GM06990 (cell line): ENCODE measurements at places on chromosomes 12 and 14.

DNA sequence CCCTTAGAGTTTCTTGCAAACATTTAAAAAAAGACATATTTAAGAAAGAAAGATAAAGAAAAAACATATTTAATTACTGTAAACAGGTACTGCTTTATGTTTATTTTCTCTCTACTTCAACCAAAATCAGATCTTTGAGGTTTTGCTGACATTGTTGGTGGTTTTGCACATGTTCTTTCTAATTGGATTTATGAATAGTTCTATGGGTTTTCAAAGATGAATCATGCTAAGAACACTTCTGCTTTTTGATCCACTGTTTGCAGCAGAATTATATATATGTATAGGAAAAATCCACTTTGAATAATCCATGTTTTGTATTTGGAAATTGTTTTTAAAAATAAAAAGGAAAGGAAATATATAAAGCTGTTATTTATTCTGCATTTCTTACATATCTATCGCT is 78.4 kb downstream of the FRMD6 start:
- no peak for DNase-seq

DNA sequence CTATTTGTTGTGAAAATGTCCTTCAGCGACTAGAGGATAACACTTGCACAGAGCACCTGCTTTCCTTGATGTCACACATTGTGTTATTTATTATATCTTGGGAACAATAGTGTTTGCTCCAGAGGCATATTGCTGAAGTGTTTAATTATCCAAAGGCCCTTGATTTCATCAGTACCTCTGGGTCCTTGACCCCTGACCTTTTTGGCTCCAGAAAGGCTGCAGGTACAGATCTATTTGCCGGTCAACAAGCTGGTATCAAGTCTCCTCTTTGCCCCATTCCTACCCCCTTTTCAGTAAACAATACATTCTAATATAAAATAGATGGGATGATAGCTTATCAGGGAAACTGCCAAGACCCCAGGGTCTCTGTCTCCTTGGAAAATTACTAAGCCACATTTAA is 206.8 kb downstream of the DACT1 start:
- no peak for DNase-seq

- no peak for DNase-seq
Observed at GRCh38 chr12:63038713-63039100, 103.8 kb upstream of the PPM1H start.

- DNase-seq = no peak
Observed at GRCh38 chr14:23101986-23102625, 2.7 kb downstream of the CIROP start.

- no peak for DNase-seq
Observed at GRCh38 chr14:57963071-57963470, 97.2 kb upstream of the SLC35F4 start.

DNA sequence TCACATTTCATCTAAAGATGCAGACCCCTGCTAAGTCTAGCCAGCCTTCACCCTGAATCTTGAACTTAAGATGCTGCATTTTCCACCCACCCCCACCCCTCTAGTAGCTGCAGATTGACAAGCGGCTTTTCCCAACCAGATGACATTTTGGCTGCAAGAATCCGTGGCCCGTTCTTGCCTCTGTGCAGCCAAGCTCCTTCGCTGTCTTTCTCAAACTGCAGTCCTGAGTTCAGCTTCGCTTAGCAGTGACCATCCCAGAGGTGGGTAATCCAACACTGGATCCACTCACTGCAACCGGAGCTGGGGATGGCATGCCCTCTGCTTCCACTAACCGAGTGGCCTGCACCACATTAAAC is 765 bp upstream of the NFYB start:
- no peak for DNase-seq

GRCh38 chr12:120102189-120103043 is 14.1 kb downstream of the RAB35 start:
- no peak for DNase-seq

- peak; percentile 9 for DNase-seq
Observed at GRCh38 chr12:78888568-78888967, 24.0 kb downstream of the SYT1 start.

GRCh38 chr12:64680235-64680634 is 69.9 kb downstream of the RASSF3 start:
- no peak for DNase-seq

DNA sequence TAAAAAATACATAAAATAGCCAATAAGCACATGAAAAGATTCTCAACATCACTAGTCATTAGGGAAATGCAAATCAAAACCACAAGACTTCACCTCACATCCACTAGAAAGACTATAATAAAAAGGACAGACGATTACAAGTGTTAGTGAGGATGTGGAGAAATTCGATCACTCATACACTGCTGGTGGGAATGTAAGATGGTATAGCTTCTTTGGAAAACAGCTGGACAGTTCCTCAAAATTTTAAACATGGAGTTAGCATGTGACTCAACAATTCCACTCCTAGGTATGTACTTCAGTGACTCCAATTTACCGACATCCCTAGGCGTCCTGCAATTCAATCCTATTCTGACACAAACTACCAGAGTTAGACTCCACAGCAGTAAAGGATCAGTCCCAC is 13.7 kb downstream of the TRIM9 start:
- DNase-seq = no peak

DNA sequence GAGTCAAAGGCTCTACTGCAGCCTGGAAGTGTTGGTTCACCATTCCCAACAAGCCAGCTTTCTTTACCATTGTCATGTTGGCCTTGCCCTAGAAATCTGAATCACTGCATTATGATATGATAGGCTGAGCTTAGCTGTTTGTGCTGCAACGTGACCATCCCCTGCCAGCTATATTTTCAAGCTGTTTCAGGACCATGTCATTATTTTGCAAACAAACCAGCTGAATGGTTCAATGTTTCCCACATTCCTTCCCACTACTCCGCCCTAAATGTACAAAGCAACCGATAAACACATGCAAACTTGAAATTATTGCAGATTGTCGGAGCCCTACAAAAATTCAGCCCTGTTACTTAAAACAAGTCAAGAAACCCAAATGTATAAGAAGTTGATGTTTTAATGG is 136.1 kb downstream of the KICS2 start:
- no peak for DNase-seq

GRCh38 chr12:116366456-116366776 is 88.9 kb upstream of the MED13L start:
- DNase-seq = no peak

DNA sequence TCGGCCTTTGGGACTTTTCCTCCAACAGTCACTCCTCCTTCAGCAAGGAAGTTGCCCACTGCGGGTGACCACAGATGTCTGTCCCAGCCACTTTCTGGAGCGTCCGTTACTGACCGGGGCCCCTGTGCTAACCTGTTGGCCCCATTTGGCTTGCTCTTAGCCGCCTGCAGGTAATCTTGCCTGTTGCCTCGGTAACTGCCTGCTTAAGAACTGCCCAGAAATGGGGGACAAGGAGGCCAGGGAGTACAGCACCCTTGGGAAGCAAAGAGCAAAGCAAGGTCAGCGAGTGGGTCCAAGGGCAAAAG is 338.8 kb upstream of the SFSWAP start:
- no peak for DNase-seq

DNA sequence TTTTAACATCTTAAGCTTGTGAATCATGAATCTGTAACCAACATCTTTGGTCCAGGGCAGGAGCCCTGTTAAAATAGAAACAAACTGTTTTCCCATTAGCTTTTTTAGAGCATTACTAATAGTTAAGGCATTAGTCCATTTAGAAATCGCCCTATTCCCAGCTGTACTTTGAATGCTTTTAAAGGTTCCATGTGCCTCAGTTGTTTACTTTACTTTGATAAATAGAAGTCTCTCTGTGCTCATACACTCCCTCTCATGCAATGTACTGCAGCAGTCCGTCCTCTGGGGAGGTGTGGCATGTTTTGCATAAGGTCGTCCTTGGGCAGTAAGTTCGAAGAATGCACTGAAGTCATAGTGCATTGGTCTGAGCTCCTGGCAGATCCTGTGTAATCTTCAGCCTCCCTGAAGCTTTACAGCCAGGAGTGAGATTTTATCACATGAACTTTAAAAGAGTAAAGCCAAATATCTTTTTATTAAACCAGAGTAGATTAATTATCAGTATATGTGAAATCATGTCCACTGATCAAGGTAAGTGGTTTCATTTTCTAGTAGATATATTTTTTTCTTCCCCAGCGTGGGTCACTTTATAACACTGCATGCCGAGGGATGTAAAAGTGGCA is 134.7 kb downstream of the FGD4 start:
- no peak for DNase-seq

DNA sequence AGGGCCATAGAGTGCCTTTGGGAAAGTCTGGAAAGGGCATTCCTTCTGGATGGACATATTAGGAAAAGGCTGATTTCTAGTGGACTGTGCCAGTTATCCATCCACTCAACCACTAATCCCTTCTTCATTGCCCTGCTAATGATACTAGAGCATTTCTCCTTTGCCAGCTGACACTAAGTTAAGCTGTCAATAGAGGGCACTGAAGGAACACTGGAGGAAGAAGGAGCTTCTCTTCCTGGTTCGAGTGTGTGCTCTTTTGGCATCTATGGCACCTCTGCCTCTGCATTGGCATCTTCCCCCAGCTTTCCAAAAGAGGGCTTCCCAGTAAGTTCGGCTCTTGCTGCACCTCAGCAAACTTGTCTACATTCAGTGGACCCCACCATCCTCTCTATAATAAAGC is 165.4 kb downstream of the DERA start:
- no peak for DNase-seq

GRCh38 chr12:56338308-56339157 is at the start of gene IL23A:
Gene IL23A, plus strand, starts transcription at chr12:56338884. Its CDS starts 161 bp downstream, at chr12:56339045.
- peak; percentile 63 for DNase-seq

- DNase-seq = no peak
Observed at GRCh38 chr12:18576104-18576626, 161.6 kb downstream of the PLCZ1 start.

GRCh38 chr12:125021096-125021495 is 27.7 kb downstream of the BRI3BP start:
- no peak for DNase-seq

DNA sequence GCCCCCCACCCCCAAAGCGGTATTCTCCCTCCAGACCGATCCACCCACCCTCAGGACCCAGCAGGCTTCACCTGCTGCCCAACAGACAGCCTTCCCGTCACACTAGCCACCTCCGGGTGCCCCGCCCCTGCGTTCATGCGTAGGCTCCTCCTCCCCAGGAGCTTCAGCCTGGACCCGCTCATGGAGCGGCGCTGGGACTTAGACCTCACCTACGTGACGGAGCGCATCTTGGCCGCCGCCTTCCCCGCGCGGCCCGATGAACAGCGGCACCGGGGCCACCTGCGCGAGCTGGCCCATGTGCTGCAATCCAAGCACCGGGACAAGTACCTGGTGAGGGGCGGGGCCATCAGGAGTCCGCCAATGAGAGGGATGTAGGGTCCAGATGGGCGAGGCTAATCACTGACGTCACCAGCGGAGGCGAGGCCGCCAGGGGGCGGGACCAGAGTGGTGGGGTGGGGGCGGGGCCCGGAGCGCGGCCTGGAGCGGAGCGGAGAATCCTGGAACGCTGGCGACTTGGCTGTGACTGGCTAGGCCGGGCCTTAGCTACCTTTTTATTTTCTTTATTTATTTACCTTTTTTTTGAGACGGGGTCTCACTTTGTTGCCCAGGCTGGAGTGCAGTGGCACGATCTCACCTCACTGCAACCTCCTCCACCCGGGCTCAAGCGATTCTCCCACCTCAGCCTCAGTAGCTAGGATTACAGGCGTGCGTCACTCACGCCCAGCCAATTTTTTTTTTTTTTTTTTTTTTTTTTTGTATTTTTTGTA is 4.4 kb downstream of the TNS2 start:
- peak; percentile 87 for DNase-seq

DNA sequence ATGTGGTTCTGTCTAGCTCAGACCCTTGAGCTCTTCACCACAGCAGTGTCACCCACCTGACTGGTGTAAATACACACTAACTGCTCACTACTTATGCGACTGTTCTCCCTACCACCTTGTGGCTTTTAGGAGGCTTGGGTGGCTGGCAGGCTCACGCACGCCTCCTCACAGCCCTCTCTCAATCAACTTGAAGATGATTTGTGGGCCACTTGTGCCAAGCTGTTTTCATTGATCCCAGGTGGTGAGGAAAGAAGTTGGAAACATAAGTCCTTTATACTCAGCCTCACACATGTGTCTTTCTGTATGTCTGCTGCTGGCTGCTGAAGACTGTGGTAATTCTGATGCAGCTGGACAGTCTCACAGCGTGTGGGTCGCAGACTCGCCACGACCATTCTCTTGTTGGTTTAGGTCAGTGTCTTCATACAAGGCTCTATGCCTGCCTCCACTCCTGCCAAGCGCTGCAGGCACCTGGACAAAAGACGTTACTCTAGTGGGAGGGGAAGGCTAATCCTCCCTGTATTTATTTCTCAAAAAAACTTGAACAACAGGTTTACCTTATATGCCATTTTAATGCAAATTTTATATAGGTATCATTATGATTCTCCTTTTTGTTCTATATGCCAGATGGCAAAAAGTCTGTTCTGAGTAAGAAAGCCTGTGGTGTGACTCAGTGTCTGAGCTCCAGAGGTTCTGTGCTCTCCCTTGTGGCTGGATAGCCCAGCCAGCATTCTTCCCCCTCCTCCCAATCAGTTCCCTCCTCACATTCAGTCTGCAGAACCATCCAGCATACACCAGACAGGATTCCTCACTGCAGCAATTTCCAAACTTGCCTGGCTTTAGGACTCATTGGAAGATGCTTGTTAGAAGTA is 115.6 kb downstream of the DIP2B start:
- peak; percentile 17 for DNase-seq

GRCh38 chr14:63853831-63854293 is 1.1 kb downstream of the SYNE2 start:
- DNase-seq = peak; percentile 43

- no peak for DNase-seq
Observed at GRCh38 chr12:45216983-45217485, 1.1 kb downstream of the ANO6 start.

- no peak for DNase-seq
Observed at GRCh38 chr14:71591929-71592328, 340.3 kb upstream of the RGS6 start.

DNA sequence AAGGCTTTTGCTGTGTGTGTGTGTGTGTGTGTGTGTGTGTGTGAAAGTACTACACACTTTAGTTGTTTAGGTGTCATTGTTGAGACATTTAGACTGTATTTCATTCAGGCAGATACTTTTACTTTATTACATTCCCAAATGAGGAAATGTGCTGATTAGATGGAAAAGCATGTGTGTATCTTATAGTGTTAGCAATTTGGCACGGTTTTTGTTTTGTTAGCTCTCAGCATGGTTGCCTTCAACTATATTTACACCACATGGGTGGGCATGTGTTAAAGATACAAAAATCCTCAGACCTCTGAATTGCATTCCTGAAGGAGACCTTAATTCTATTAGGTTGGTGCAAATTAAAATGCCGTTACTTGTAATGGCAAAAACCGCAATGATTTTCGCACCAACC is 879.5 kb downstream of the DIO2 start:
- DNase-seq = no peak
